Panc1 (cell line): ENCODE measurements at places on chromosomes 7 and 10. TPM values are rescaled to one million over a fixed set of nuclear protein-coding genes. Genes with fewer than 3 reads are reported as not detected.
A peak's percentile ranks its signal among the peaks of the same experiment; 100 is the strongest.

- H3K4me1 ChIP-seq: no peaks in the 10 kb centered on the region
- no peak for DNase-seq
- no peak overlapping the region for H3K27ac ChIP-seq
- H3K36me3 ChIP-seq: peaks cover 5% of the 10 kb centered on the region
These were observed 47.7 kb downstream of the NOC3L start for GRCh38 chr10:94315024-94315451.

MUC12 gene
- 6.8 TPM for total RNA-seq

DNA sequence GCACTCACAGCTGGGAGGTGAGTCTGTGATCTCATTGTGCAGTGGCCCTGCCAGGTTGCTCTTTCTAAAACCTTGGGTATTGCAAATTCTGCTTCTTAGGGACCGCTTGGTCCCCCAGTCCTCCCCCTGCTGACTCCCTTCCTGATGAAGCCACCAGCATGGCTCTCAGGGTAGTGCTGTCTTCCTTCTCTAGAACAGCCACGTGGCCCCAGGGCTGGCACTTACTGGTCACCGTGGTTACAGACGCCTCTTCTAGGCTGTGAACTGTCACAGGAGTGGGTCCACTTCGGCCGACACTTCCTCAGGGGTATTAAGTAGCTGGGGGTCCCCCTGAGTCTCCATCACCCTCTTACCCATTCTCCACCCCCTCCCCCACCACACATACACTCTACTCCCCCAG is 2.7 kb upstream of the HTRA1 start:
- no peak overlapping the region for H3K27ac ChIP-seq
- H3K27me3 ChIP-seq: no peaks in the 10 kb centered on the region
- no peaks in the 10 kb centered on the region for H3K36me3 ChIP-seq
- no peak for DNase-seq
- no peak overlapping the region for H3K4me3 ChIP-seq

SYT15B gene
- 0.05 TPM for total RNA-seq

DNA sequence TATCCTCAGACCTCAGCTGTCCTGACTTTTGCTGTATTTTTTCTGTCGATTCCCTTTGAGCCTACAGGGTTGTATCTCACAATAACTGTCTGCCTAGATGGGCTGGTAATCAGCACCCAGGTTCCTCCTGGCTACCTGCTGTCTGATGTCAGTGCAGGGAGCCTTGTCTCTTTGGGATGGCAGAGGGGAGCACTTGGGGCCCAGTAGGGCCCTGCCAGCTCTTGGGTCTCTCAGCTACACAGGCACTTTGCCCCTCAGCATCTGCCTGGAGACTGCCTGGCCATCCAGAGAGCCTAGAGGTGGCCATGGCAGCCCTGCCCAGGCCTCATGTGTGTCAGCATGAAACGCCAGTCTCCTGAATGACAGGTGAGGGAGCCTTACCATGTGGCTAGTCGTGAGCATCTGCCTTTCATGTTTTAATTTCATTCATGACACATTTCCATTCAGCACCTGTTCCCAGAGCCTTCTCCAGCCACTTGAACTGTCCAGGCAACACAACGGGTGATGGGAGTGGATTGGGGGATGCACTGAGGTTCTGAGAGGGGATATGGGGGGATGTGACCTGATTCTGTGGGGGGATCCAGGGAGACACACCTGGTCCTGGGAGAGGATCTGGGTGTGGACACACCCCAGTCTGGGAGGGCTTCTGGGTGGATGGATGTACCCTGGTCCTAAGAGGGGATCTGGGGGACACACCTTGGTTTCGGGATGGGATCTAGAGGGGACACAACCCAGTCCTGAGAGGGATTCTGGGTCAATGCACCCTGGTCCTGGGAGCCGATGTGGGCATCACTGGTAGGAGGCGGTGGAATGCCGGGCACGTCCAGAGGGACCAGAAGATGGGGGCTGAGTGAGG is 21.9 kb downstream of the ADCY1 start:
- peaks cover 16% of the 10 kb centered on the region; the same call in 1 of the 2 replicates for H3K27me3 ChIP-seq
- H3K4me3 ChIP-seq: no peak overlapping the region
- no peak for DNase-seq
- no peak overlapping the region for H3K27ac ChIP-seq
- H3K36me3 ChIP-seq: no peaks in the 10 kb centered on the region

FAM3C gene
- 55.4 TPM for total RNA-seq

IFIT2 gene
- 31.6 TPM for total RNA-seq

CCL24 gene
- total RNA-seq: not detected

DNA sequence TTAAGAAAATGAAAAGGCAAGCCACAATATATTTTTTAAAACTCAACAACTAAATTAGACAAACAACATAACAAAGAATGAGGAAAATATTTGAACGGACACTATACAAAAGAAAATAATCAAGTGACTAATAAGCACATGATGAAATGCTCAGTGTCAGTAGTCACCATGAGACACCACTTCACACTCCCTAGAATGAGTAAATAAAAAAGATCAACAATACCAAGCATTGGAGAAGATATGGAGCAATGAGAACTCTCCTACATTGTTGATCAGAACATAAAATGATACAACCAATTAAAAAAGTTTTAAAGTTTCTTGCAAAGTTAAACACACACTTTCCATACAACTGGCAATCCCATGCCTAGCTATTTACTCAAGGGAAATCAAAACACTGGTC is 222.2 kb downstream of the C7orf25 start:
- no peaks in the 10 kb centered on the region for H3K27me3 ChIP-seq
- no peaks in the 10 kb centered on the region for H3K36me3 ChIP-seq
- no peak overlapping the region for H3K4me3 ChIP-seq
- no peak overlapping the region for H3K27ac ChIP-seq
- H3K4me1 ChIP-seq: no peaks in the 10 kb centered on the region

GRCh38 chr10:90378524-90379076 is 479.2 kb downstream of the HTR7 start:
- no peaks in the 10 kb centered on the region for H3K4me1 ChIP-seq
- no peak overlapping the region for H3K27ac ChIP-seq
- H3K27me3 ChIP-seq: no peaks in the 10 kb centered on the region
- no peaks in the 10 kb centered on the region for H3K36me3 ChIP-seq
- no peak for DNase-seq

DNA sequence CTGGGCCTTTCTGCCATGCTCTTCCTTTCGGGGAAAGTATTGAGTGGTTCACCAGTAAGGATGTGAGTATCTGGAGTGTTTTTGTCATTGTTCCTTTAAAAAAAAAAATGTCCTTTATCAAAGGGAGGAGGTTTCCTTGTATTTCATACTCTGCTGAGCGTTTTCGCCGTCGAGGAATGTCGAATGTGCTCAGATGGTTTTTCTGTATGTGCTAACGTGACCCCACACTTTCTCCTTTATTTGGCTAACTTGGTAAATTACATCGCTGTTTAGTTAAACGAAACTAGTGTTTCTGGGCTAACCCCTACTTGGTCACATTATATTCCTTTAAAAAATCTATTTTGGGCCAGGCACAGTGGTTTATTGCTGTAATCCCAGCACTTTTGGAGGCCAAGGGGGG is 45.9 kb downstream of the INPP5A start:
- no peak for DNase-seq
- peaks cover 36% of the 10 kb centered on the region for H3K4me1 ChIP-seq
- no peaks in the 10 kb centered on the region for H3K36me3 ChIP-seq
- H3K27me3 ChIP-seq: no peaks in the 10 kb centered on the region
- peak overlapping the region; percentile 60 for H3K27ac ChIP-seq
- H3K4me3 ChIP-seq: no peak overlapping the region

DNA sequence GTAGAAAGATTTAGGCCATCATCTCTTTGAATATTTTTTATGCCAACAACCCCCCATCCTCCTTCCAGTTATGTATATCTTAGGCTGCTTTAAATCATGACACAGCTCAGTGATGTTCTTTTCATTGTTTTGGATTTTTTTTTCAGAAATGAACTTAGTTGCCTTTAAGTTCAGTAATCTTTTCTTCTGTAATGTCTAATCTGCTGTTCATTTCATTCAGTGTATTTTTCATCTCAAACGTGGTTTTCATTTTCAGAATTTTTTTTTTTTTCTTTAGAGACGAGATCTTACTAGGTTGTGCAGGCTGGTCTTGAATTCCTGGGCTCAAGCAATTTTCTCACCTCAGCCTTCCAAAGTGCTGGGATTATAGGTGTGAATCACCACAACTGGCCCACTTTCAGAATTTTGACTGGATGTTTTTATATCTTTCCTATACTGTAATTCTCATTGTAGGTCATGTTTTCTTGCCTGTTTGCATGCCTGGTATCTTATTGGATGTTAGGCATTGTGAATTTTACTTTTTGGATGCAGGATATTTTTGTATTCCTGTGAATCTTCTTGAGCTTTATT is 8.1 kb downstream of the ZNF487 start:
- no peaks in the 10 kb centered on the region for H3K36me3 ChIP-seq
- no peak overlapping the region for H3K27ac ChIP-seq
- H3K27me3 ChIP-seq: no peaks in the 10 kb centered on the region

MUC3A gene
- total RNA-seq: 24.7 TPM

DNA sequence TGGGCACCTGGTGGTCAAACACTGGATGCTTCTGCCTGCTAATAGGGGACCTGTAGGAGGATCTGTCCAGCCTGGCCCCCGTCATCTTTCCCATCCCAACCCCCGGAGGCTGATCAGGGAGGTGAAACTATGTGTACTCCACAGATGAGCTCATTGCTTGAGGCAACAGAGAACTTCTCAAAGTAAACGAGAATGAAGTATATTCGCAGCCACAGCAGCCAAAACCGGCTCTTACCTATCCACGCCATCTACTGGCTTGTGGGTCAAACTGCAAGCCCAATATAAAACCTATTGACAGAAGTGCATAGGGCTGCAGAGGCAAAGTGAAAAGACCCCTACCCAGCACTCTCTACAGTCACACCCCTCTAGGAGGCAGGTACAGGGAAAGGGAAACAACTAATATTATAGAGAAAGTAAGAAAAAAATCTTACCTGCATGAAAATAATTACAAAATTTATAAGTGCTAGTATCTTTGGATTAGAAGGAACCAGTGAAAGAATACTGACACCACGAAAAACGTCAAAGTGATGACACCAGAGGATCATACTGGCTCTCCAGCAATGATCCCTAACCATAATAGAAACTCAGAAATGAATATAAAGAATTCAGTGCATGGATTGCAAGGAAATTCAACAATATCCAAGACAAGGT is 973.5 kb downstream of the ANKRD7 start:
- H3K4me3 ChIP-seq: no peak overlapping the region
- H3K27ac ChIP-seq: no peak overlapping the region
- peak; percentile 22 for DNase-seq
- no peaks in the 10 kb centered on the region for H3K27me3 ChIP-seq
- H3K36me3 ChIP-seq: no peaks in the 10 kb centered on the region

DNA sequence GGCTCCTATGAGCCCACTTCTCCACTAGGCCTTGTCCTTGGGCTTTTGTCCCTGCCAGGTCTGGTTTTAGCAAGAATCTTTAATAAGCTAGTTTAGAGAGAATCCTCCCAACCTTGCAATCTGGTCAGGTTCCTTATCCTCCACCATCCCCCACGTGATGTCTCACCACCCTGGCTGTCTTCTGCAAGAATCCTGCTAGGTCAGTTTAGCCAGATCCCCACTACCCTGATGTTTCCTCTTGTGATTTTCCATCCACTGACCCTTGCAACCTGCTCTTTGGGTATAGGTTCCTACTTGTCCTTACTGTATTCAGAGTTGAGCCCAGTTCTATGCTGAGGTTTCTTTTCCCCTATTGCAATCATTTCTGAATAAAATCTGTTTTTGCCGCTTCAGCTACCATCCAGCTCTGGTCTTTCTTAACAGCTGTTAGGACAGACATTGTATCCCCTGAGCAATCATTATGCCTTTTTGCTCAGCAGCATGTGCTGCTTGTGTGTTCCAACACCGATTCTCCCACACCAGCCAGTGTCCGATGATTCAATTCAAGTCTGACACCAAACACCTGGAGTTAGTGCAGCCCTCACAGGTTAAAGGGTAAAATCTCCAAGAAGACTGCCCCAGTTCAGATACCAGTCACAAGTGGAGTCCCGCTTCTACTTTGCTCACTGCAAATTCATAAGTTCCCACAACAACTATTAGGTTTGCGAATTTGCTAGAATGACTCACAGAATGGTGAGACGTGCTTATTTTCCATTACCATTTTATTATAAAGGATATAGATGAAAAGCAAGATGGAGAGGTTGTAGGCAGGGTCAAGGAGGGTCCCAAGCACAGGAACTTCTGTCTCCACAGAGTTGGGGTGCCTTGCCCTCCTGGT is 62.2 kb upstream of the ADCY1 start:
- H3K4me3 ChIP-seq: no peak overlapping the region
- H3K27ac ChIP-seq: no peak overlapping the region
- no peaks in the 10 kb centered on the region for H3K4me1 ChIP-seq
- DNase-seq: no peak
- no peaks in the 10 kb centered on the region; the same call in 1 of the 2 replicates for H3K27me3 ChIP-seq
- H3K36me3 ChIP-seq: no peaks in the 10 kb centered on the region

- H3K36me3 ChIP-seq: no peaks in the 10 kb centered on the region
- no peak for DNase-seq
- H3K4me1 ChIP-seq: no peaks in the 10 kb centered on the region
- H3K27ac ChIP-seq: no peak overlapping the region
These were observed 93.2 kb downstream of the ZNF22 start for GRCh38 chr10:45093945-45094344.

HOXA6 gene
- total RNA-seq: 3.3 TPM

DNA sequence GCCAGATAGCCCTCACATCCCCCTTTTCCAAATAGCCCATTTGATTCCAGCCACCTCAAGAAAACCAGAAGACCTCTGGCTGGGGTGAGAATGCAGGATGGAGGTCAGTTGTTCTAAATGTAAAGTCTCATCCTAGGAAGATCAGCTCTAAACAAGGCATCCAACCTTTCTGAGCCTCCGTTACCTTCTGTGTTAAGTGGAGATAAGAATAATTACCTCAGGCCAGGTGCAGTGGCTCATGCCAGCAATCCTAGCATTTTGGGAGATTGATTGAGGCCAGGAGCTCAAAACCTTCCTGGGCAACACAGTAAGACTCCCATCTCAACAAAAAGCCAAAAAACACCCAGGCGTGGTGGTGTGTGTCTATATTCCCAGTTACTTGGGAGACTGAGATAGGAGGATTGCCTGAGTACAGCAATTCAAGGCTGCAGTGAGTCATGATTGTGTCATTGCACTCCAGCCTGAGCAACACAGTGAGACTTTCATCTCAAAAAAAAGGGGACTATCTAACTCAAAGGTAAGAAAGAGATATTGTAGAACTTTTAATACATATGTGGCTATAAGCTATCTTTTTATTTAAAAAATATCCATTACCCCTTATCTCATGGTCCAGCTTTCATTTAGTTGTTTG is 43.5 kb downstream of the PRTFDC1 start:
- H3K36me3 ChIP-seq: no peaks in the 10 kb centered on the region
- no peak for DNase-seq
- H3K27ac ChIP-seq: no peak overlapping the region
- no peak overlapping the region for H3K4me3 ChIP-seq
